ENCODE measurements at places on chromosomes 7 and 10.

DNA sequence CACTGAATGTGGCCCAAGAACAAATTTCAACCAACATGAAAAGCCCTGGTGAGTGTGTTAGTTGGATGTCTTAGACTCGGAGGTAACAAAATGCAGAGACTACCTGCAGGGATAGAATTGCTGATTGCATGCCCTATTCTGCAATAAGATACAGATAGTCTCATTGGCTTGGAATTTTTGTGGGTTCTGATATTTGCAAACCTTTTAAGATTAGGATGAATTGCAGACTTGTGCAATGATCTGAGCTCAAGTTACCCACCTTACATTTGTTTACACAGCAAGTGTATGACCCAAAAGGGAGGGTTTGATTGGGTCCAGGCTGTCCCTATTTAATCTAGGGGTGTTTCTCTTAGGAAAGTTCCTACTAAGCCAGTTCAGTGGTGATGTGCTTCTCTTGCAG lies 45.4 kb downstream of the GPR37 start:
- DNase-seq = no peak

GRCh38 chr7:155223503-155223902 lies 74.2 kb upstream of the INSIG1 start:
- DNase-seq = no peak

DNA sequence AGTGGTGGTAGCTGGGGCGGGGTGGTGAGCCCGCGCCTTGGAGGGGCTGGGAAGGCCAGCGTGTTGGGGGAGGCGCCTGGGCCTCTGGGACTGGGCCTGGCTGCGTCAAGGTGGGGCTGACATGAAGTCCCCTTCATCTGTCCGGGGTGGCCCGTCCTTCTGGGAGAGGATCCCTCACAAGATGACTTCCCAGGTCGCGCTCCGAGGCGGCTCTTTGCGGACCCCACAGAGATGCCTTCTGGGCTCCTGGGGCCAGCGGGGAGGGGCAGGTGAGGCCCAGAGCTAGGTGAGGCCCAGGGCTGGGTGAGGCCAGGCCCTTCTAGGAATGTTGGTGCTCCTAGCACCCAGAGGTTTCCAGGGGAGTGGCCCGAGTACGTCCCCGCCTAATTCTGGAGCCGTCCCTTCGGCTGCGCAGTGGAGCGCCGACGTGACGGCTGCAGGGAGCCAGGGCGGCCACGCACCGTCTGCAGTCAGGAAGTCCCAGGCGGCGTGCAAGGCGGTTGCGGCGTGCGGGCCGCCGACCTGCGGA lies 58.2 kb upstream of the NUPR2 start:
- no peak for DNase-seq

GRCh38 chr10:103021150-103021899 lies 103.2 kb downstream of the CNNM2 start:
- no peak for DNase-seq

DNA sequence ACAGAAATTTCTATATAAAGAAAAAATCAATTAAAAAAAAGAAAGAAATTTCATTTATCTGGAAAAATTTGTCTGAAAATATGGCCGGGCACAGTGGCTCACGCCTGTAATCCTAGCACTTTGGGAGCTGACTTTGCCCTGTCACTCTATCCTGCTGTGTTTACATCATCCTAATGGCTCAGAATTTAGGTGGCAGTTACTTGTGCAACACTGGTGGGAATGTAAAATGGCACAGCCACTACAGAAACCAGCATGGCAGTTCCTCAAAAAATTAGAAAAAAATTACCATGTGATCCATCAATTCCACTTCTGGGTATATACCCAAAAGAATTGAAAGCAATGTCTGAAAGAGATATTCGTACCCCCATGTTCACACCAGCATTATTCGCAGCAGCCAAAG lies 405.2 kb upstream of the AUTS2 start:
- DNase-seq = no peak

DNA sequence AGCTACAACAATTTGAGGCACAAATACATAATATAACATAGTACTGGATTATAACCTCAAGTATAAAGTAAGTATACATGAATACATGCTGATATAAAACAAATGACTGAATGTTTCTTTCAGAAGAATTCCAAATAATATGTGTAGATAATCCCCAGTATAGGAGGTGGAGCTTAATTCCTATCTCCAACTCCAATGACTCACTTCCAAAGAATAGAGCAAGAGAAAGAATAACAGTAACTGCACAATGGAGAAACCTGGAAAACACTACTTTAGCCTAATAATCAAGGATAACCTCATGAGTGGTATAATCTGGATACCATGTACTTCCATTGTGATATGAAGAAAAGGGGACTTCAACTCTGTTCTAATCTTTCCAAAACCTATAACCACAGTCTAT lies 13.7 kb upstream of the SEMA3C start:
- DNase-seq = no peak

DNA sequence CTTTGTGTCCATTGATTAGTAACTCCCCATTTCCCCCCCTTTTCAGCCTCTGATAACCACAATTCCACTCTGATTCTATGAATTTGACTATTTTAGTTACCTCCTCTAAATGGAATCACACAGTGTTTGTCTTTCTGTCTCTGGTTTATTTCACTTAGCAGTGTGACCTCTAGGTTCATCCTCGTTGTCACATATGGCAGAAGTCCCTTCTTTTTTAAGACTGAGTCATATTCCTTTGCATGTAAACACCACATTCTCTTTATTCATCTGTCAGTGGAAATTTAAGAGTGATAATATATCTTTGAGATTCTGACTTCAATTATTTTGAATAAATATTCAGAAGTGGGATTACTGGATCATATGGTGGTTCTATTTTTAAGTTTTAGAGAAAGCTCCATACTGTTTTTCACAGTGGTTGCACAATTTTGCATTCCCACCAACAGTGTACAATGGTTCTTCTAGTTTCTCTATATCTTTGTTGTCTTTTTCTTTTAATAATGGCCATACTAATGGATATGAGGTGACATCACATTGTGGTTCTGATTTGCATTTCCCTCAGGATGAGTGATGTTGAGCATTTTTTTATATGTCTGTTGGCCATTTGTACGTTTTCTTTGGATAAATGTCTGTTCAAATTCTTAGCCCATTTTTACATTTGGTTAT lies 126.1 kb upstream of the GRB10 start:
- no peak for DNase-seq
